ENCODE measurements at places on chromosomes 6 and 20. TPM values are rescaled to one million over a fixed set of nuclear protein-coding genes. Genes with fewer than 3 reads are reported as not detected.

DNA sequence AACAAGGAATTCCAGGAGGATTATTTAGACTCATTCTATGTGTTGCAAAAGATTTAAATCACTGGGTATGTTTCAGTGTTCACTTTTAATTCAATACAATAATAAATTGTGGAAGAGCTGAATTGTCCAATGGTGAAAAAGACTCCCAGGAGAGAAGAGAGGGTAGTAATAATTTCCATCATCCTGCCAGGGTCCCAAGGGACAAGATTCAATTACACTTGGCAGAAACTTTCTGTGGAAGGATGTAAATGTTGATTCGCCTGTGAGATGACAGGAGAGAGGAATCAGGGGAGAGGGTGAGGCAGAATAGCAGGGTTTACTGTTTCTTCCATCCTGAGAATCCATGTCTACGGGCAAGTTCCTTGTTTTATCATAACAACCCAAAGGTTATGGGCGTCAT, 342.7 kb downstream of the ESR1 start:
- no peak for DNase-seq

GRCh38 chr20:54112221-54112884, 42.0 kb upstream of the BCAS1 start:
- peak; percentile 5 for DNase-seq

GRCh38 chr20:48771542-48771941, 56.3 kb downstream of the PREX1 start:
- peak; percentile 91 for DNase-seq

- DNase-seq, result no peak
These were observed 17.4 kb upstream of the ARMC12 start for GRCh38 chr6:35719404-35719829.

CD40 gene
- total RNA-seq, result 2.5 TPM

DNA sequence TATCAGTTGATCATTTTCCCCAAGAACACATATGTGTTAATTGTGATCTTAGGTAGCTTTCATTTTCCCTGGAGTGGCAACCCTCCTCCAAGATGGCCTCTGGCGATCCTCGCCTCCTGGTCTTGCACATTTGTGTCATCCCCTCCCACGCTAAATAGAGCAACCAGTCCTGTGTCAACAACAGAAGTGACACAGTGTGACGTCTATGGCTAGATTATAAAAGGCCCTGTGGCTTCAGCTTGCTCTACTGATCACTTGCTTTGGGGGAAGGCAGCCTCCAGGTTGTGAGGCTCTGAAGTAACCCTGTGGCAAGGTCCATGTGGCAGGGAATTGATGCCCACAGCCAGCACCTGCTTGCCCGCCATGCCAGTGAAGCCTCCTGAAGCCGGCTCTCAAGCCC, 30.6 kb upstream of the PPP1R14C start:
- no peak for DNase-seq

NMBR gene
- total RNA-seq, result not detected

DNA sequence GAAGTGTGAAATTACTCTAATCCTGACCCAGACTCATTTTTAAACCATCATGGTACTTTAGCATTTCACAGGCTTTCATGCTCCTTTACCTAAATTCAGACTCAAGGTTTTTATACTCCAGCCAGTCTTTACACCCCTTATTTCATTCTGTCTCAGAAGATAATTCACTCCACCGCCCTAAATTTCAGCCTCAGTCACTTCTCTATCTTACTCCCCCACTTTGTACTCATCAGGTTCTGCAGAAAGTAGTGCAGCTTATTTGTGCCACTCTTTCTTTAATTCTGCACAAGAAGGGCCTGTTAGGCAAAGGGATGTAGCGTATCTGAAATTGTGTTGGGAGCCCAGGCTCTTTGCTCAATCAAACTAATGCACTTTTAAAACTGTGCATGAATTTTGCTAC, 205.5 kb downstream of the ARHGAP18 start:
- no peak for DNase-seq

DNA sequence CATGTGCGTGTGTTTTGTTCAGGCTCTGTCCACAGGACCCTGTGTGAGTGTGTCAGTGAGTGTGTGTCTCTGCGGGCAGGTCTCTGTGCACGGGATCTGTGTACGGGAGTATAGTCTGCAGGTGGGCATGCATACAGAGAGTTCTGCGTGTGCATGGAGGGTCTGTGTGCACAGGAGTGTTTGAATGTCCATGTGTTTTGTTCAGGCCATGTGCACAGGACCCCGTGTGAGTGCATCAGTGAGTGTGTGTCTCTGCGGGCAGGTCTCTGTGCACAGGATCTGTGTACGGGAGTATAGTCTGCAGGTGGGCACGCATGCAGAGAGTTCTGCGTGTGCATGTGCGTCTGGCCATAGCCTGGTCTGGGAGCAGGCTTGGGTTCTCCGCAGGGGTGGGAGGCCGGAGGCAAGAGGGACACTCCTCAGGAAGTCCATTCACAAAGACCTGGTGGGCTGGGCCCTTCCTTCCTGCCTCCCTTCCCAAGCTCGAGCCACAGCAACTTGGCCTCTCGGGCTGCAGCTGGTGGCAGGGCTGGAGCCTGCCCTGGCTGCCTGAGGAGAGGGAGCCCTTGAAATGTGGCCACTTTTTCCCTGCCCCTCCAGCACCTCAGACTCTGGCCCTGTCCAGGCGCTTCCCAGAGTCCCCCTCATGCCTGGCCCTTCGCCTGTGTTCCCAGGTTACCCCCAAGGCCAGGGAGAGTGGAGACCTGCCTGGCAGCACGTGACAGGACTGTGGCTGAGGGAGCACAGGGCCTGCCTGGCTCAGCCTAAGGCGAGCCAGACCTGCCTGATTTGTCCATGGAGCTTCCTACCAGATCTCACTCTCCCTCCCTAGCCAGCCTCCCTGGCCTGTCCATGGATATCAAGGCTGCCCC, 6.8 kb downstream of the HSPA12B start:
- DNase-seq, result no peak

- DNase-seq, result no peak
These were observed 898.3 kb upstream of the ADGRB3 start for GRCh38 chr6:67736816-67737215.

DNA sequence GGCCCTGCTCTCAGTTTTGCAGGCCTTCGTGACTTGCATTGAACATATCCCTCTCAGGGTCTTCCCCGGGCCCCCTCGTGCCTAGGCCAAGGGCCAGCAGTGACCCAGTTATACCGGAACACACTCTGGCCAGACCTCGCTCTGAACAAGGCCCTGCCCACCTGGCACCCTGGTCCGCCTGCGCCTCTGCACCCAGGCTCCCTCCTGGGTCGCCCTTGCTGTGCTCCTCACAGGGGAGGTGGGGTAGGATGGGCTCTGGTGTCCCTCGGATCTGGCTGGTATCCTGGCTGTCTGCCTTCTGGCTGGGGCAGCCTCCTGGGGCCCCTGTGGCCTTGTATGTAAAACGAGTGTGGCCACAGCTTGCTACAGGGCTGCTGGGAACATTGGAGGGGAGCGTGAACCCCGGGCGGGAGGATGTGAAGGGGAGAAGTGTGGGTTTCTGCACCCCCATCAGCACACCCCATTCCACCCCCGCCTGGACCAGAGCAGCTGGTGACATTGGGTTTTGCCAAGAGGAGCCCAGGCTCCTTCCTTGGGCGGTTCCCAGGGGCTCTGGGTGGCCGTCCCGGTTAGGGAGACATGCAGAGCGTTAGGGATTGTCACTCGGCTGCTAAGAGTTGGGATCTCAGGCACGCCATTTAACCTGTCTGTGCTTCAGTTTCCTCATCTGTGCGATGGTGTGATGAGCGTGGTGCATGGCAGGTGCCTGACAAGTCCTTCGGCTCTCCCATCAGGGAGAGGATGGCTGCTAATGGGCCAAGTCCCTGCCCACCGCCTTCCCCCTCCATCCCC, 17.5 kb downstream of the SRC start:
- no peak for DNase-seq

DNA sequence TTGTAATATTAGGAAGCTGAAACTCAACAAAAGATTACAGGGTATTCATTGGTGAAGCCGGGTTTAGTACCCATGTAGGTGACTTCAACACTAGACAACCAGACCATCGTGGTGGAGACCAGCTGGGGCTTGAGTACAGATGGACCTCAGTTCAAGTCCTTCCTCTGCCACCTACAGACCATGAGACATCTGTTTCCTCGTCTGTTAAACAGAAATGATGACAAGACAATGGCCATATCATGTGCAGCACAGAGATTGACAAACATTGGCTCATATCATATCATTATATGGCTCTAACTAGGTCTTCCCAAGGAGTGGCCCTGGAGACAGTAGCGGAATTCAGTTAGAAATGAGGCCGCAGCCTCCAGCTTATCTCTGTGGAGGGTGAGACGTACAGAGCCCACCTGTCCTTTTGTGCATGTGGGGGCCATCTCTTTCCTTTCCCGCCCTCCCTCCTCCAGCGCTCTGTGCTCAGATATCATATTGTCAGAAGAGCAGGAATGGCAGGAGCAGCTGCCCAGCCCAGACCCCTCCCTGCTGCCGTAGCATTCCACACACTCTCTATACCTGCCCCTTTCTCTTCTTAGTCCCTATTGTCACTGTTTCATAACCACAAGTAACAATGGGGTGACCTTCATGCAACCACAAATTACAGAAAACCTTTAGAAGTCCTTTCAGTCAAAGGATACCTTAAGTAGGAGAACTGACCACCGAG, 75.1 kb downstream of the LY86 start:
- DNase-seq, result no peak

DNA sequence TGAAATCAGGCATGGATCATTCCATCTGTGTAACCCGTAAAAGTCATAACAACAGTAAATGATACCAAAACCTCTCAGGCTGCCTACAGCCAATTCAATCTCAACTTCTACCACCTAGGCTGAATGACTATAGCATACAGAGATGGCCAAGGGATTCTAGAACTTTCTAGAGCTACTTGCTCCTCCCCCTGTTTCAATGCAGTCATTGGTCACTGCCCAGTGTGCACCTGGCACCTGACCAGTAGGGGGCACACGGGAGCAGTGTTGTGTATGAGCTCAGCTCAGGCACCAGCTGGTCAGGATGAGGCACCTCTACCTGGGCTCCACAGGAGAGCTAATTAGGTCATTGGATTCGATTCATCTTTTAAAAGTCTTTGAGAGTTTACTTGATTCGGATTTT, 86.2 kb downstream of the PLEKHG1 start:
- DNase-seq, result peak; percentile 43

GRCh38 chr6:44110966-44111365, 16.3 kb downstream of the MRPL14 start:
- no peak for DNase-seq

- no peak for DNase-seq
These were observed 465.3 kb downstream of the CBLN4 start for GRCh38 chr20:55540013-55540412.

VNN1 gene
- total RNA-seq, result not detected

- no peak for DNase-seq
These were observed 40.6 kb downstream of the KCNS1 start for GRCh38 chr20:45060294-45060693.

TPX2 gene
- total RNA-seq, result 35.5 TPM

DNA sequence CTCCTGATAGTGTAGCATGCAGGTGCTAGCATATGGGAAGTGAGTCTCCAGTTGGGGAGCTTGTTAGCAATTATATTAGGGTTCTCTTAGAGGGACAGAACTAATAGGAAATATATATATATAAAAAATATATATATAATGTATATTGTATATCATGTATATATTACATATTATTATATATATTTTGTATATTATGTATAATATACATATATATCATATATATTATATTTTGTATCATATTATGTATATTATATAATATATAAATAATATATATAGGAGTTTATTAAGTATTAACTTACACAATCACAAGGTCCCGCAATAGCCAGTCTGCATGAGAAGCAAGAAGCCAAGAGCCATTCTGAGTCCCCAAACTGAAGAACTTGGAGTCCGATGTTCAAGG, 84.2 kb downstream of the CDYL start:
- DNase-seq, result no peak

DNA sequence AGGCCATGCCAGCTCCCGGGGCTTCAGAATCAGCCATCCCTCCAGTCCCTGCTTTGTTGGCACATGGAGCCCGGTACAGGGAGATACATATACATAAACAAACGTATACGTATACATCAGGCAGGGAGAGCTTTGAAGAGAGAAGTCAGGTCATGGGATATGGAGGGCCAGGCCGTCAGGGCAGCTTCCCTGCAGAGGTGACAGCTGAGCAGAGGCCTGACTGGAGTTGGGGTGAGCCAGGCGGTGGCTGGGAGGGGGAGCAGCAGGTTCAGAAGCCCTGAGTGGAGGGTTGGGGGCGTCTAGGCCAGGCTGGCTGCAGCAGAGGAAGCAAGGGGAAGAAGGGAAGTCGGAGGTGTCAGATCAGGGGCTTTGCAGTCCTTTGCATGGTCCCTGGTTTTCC, 61.7 kb downstream of the STK35 start:
- no peak for DNase-seq

GRCh38 chr20:48291896-48292295, 506.6 kb upstream of the SULF2 start:
- DNase-seq, result no peak

GRCh38 chr20:51624157-51624731, 81.7 kb upstream of the NFATC2 start:
- DNase-seq, result peak; percentile 79

DNA sequence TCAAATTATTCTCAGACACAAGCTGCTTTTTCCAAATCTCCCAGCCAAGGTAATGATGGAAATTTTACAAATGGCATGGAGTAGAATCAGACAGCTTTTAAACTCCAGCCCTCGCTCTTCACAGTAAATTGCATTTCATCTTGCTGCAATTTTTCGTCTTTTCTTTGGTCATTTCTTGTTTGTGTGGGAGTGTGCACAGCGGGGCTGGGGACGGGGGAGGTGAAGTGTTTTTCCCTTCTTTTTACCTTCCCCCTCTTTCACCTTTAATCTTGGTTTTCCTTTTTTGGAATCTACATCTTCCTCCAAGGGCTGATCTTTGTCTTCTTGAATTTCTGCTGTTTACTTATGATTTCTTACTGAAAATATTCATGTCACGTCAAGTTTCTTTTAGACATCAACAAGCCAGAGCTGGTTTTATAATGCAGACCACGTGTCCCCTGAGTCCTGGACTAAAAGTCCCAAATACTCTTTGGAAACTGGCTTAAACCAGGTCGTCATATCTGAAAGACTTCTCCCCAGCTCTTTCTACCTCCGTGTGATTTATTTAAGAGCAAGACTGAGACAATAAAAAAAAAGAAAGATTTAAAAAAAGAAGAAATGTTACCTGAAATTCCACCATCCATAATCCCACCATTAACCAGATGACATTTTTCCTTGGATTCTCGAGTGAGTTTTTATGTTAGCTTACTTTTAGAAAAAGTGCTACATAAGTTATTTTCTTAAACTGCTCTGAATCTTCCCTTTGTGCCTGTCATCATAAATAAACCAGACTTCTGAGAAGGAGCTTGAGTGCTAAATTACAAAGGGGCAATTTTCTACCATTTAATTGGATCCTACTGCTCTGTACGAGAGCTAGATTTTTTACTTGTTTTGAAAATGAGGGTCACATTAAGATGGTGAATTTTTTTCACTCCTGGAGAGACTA, 52.0 kb downstream of the MAP3K5 start:
- DNase-seq, result no peak

DNA sequence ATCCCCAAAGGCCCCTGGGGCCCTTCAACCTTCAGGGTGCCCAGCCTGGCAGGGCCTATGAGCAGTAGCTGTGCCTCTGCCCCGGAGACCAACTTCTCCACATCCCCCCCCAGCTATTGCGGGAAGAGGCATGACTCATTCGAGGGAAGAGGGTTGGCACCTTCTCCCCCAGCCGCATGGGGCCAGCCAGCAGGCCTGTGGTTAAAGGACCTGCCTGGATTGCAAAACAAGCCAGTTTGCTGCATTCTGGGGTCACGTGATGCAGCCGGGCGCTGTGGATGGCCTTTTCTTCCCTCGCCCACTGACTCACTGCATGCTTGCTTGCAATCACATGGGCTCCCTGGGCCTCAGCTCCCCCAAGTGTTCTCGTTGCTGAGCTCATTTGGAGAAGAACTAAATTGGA, 182.5 kb downstream of the MAFB start:
- peak; percentile 100 for DNase-seq

- no peak for DNase-seq
These were observed 149.7 kb downstream of the AIG1 start for GRCh38 chr6:143210420-143210819.
